ENCODE measurements at places on chromosomes 16 and 17.

DNA sequence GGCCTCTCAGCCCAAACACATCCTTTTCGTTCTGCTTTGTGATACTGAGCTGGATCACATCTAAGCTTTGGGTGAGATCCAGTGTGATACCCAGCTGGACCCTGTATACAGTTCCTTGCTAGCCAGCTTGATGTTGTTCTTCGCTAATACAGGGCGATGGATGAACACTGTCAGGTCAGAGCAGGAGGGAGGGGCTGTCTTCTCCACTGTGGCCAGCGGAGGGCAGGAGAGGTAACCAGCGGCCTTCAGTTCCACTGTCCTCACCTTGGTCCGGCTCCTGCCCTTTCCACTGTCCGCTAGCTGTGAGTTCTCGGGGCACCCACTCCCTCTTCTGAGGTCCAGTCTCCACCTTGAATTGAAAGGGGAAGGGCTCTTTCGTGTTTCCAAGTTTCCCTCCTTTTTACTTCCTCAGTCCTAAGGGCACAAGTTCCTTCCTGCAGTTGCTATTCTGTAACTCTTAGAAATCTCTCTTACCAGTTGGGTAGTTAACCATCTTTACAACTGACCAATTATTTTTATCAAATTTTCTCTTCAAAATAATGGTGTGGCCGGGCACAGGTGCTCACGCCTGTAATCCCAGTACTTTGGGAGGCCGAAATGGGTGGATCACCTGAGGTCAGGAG lies 3.0 kb upstream of the ZNF213 start:
- peak; percentile 86 for DNase-seq

GRCh38 chr17:19304209-19304608 lies 58.3 kb downstream of the B9D1 start:
- no peak for DNase-seq

- DNase-seq: peak; percentile 59
Measured at GRCh38 chr17:17900615-17901520, 64.1 kb upstream of the SREBF1 start.

- DNase-seq: no peak
Measured at GRCh38 chr17:82320956-82321927, 3.8 kb upstream of the CD7 start.

DNA sequence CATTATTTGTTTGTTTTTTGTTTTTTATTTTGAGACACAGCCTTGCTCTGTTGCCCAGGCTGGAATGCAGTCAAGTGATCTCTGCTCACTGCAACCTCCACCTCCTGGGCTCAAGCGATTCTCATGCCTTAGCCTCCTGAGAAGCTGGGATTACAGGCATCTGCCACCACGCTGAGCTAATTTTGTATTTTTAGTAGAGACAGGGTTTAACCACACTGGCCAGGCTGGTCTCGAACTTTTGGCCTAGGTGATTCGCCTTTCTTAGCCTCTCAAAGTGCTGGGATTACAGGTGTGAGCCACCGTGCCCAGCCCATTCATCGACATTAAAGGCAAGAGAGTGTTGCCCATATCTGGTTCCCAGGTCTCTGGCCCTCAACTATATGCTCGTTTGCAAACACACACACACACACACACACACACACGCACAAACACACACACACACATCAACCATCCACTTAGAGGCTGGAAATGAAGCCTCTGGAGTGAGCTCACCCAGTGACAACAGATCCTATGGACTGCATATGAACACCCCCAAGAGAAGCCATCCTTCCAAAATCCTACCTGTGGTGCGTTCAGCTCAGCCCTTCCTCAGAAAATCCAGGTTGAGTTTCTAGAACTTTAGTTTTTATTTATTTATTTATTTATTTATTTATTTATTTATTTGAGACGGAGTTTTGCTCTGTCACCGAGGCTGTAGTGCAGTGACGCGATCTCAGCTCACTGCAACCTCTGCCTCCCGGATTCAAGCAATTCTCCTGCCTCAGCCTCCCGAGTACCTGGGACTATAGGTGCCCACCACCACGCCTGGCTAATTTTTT lies 12.3 kb upstream of the SEPHS2 start:
- DNase-seq: no peak

DNA sequence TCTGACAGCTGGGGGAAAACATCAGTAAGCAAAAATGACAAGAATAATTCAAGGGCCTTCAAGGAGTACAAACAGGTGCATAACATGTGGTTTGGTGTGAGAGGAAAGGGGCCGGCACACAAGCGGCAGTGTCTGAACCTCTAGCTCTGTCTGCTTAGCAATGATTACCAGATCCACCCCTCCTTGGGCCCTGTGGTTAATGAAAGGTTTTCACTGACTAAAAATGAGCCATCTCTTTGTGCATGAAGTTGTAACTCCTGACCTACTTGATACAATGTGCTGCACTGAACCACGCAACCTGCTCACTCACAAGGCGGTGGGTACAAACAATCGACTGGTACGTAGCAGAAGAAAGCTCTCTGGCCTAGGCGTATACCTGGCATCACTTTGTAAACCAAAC lies 15.1 kb downstream of the FAM117A start:
- no peak for DNase-seq

DNA sequence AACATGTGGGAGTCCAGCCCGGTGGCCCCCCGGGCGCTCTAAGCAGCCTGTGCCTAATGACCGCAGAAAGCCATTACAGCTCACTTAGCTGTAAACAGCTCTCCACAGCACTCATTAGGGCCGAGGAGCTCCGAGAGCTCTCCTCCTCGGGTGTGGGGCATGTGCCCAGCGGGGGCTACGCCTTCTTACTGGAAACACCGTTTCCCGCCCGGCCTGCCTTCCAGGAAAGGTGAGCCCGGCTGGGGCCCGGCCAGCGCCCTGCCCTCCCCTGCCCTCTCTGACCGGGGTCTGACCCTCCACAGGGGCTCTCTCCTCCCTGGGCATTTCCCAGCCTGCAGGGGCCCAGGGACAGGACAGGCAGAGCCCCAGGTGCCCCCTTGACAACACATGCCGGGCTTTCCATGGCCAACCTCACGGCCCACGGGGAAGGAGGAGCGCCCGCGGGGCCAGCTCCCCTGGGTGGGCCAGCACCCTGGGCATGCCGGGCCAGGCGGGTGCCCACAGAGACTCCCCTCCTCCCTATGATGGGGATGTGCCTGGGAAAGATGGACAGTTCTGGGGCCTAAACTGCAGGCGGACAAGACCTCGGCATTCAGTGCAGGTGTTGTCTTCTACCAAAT lies 72.6 kb downstream of the SDK2 start:
- DNase-seq: no peak

- no peak for DNase-seq
Measured at GRCh38 chr17:40909755-40910154, 24.7 kb upstream of the KRT20 start.

DNA sequence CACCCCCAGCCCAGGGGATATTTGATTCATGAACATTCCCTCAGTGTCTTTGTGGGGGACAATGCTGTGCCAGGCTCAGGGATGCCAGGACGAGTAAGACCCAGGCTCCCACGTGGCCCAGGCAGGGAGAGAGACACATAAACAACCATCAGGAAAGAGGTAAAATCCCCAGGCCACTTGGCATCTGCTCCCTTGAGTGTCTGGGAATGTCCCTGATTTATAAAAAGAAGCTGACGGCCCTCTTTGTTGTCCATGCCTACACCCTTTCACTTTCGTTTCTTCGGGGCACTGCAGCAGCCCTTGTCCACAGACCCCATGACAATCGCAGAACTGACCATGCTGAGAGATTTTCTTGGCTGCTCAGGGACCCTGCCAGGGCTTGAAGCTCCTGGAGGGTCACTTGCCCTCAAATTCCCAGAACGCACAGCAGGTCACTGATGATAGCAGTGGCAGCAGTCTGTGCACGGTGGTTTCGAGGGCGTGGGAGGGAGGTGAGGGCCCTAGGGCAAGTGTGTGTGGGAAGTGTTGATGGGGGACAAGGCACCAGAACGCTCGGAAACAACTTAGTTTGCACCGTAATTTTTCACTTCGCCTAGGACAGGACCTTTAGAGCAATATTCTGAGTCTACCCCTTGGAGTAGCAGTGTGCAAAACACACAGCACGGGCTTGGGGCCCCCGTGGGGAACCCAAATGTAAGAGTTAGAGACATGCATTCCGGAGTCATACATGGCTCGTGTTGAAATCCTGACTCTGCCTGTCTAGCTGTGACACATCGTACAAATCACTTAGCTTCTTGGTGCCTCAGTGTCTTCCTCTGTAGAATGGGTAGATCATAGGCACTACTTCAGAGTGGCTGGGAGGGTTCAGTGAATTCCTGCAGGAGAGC lies 4.7 kb downstream of the NOD2 start:
- no peak for DNase-seq

All from islet precursor cell (in vitro differentiated cells).